ENCODE measurements at places on chromosomes 12 and 14. TPM values are rescaled to one million over a fixed set of nuclear protein-coding genes. Genes with fewer than 3 reads are reported as not detected.

DNA sequence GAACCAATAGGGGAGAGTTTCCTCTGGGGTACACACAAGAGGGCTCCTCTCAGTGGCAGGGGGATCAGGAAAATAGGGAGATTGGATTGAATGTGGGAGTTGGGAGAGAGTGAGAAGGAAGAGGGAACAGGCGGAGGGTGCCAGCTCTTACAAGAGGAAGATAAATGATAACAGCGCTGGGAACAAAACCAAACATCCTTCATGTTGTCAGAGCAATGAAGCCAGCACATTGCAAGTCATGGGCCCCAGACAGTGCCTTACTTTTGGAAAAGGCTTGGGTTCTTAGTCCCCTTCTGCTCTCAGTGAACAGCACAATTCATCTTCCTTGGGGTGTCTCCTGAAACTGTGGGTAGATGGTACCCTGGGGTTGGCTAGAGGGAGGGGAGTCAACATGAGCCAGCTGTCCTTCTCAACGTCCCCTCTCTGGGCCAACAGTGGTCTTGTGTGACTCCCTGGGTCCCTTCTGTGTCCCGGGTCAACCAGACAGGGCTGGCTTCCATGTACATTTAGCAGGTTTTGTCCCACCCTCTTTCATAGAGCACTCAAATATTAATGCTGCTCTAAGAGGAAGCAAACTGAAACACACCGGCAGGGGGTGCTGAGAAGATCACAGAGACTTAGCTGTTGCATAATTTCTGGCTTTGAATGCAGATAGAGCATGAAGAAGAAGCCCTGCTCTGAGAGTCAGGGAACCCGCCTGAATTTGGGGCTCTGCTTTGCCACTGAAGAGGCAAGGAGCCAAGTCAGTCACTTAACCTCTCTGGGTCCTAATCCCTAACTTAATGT lies 138.5 kb downstream of the ESRRB start:
- DNase-seq, result no peak

DNA sequence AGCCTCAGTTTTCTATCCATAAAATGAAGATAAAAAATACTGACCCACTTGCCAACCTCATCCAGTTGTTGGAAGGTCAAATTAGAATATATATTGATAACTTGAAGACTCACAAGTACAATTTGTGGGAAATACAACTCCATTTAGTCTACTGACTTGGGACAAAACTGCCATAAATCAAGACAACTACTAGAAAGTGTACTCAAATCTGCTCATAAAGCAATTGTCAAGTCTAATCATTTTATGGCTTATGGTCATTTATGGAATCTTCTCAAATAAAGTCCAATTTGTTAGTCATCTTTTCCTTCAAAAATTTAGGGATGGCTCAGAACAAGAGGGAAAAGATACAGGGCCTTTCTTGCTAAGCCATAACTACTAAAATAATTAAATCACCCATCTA lies 7.0 kb downstream of the BTG1 start:
- DNase-seq, result no peak

DNA sequence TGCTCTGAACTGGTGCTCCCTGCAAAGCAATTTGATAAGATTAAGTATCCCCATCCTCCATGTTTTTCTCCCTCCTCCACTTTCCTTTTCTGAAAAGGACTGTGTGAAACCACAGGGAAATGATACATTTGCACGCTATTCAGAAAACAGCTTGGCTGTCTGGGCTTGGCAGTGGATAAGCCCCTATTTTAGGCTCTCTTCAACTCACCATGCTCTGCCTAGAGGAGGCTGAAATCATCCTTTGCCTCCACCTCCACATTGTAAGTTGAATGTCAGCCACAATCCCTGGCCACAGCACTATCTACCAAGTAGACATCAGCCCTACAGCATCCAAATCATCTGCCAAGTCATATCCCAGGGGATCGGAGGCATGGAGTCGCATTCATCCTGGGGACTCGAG lies 642.3 kb downstream of the RPS29 start:
- no peak for DNase-seq

DNA sequence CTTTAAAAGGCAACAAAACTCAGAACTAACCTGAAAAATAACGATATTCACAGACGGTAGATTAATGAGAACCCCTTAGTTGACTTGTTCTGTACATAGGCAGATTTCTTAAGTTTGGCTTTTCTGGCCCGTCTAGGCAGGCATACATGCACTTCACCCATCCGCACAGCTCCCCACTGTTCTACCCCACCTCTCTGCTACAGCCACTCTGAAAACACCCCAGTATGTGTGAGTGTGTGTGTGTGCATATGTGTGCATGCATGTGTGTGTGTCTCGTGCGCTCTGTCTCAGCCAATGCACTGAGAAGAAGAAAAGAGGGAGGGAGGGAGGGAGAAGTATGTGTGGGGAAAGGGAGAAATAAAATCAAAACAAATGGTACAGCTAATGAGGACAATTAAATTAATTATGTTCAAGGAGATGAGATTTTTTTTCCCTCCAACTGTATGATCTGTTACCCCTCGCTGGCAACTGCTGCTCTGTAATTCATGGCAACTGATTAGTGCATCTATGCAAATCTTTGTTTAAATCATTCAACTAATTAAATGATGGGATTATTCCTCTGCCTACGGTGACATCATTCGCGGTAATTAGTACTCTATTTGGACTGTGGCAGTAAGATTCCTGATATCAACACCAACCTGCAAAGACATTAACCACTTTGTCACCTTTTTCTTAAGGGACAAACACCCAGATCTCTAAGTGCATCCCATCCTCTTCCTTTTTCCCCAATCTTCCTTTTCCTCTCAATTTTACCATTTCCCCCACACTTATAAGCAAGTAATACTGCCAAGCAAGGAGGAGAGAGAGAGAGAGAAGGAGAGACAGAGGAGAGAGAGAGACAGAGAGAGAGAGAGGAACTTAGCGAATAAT lies 2.2 kb upstream of the LMO3 start:
- DNase-seq, result no peak

ASIC1 gene
- total RNA-seq, result 8.9 TPM

OR4E2 gene
- total RNA-seq, result not detected

Measured in SJCRH30 (cell line).